Spleen (tissue), 13 donors: ENCODE measurements at places on chromosomes 12 and 14.

- peak; percentile 92 for DNase-seq
These were observed 13.6 kb downstream of the TTC9 start for GRCh38 chr14:70655110-70655826.

GRCh38 chr14:105178069-105178867 lies 2.8 kb downstream of the NUDT14 start:
- no peak for DNase-seq

DNA sequence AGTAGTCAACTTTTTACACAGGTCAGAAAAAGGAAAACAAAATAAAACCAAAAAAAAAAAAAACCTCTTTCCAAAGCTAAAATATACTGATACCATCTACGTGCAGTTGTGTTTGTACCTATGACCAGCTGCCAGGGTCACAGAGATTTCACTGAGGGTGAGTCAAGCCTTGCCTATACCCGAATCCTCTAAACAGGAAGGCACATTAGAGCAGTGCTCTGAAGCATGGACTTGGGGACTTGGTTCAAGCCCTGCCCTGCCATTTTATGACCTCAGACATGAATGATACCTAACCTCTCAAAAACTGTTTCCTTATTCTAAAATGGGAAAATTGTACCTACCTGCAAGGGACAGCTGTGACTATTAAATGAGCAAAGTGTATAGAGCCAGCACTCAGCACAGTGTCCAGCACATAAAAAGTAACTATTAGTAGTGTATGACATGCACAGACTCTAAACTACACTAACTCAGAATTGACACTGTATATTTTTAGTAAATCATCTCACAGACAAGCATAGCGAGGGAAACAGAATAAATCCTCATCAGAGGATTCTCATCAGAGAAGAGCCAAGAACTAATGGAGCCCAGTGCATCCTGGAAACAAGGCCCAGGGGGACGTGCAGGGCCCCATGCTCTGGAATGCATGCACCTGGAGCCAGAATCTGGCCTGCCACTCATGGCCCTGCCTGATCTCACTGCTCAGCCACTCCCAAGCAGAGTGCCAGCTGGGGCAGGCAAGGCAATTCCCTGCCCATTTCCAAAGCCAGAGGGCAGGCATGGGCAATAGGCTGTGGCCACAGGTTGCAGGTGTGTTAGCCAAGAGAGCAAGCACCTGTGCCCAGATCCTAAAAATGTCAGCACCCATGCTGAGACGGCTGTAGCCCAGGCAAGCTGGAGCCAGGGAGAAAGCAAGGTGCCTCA lies 57.0 kb downstream of the NT5DC3 start:
- DNase-seq = no peak

GRCh38 chr12:68591734-68592418 lies 18.8 kb upstream of the RAP1B start:
- no peak for DNase-seq

DNA sequence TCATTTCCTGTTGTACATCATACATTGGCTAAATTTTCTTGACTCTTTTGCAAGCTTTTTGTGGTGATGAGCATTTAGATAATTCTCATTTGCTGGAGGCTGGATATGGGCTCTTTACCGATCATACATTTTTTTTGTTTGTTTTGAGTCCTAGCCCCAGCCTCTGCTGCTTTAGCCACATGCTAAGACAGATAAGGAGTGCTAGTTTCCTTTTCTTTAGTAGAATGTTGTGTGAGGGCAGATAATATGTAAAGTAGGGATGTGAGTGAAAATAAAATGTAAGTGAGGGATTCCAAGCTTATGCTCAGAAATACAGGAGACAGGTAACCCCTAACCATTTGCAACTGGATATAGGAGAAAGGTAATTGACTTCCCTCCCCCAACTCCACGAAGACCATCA lies 405.7 kb downstream of the TRHDE start:
- no peak for DNase-seq

DNA sequence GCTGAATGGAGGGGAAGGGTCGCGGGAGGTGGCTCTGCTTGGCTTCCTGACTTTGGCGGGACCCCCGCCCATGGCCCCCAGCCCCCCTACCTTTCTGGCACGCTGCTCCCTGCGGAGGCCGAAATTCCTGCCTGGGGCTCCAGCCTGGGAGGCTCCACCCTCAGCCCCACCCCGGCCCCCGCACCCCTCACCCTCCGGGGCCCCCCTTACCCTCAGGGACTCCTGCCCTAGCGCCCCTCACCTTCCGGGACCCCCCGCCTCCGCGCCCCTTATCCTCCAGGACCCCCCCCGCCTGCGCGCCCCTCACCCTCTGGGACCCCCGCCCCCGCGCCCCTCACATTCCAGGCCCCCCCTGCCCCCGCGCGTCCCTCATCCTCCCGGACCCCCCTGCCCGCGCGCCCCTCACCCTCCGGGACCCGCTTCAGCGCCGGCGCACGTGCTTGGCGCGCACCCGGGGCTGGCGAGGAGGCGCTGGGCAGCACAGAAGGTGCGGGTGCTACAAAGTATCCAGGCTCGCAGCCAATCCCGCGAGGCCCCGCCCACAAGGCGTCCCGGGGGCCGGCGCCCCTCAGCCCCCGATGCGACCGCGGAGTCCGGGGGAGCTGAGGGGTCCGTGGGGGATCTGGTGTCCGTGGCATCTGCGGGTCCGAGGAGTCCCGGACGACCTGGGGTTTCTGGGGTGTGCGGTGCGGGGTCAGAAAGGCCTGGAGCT lies at the start of gene ANHX:
Gene ANHX (minus strand): TSS at position 477 of the 712 bp plus-strand sequence. CDS start 1,521 bp downstream, outside the sequence.
- DNase-seq = no peak

DNA sequence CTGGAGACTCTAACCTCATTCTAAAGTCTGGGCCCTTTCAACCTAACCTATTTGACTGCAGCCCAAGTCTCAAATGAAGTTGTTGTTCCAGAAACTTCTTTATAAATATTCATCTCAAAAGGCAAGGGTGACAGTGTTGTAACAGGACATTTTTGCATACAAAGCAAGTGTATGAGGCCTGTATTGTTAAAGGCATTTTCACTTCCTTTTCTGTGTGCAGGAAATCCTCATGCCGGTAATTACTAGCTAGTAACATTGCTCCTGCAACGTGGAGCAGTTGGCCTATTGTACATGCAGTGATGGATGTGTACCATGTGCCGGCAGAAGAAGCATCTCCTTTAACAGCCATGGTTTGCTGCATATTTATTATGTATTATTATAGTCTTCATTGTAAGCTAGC lies 156.5 kb upstream of the RMST start:
- DNase-seq = no peak

- DNase-seq = peak; percentile 24
These were observed 49.5 kb downstream of the DCAF4 start for GRCh38 chr14:72975770-72976169.

- DNase-seq = no peak
These were observed 357.9 kb downstream of the BCL11B start for GRCh38 chr14:98913967-98914650.

GRCh38 chr12:49808686-49809380 lies 19.4 kb downstream of the NCKAP5L start:
- DNase-seq = no peak

GRCh38 chr12:11555743-11556625 lies 93.5 kb upstream of the ETV6 start:
- DNase-seq = no peak

DNA sequence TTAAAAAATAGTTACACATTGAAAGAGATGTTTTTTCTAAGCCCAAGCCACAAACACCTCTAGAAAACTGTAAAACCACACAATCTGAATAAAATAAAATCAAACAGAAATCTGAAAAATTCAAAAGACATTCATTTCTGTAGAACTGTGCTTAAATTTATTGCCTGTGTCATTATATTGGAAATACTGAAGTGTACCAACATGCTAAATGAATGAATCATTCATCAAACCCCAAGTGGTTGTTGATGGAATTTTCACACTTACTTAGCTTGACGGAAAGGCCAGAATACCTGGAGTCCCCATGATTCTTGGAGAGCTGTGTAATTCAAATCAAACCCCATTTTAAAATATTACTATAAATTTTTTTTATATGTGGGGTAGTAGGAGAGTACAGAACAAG lies 2.7 kb downstream of the KITLG start:
- no peak for DNase-seq

DNA sequence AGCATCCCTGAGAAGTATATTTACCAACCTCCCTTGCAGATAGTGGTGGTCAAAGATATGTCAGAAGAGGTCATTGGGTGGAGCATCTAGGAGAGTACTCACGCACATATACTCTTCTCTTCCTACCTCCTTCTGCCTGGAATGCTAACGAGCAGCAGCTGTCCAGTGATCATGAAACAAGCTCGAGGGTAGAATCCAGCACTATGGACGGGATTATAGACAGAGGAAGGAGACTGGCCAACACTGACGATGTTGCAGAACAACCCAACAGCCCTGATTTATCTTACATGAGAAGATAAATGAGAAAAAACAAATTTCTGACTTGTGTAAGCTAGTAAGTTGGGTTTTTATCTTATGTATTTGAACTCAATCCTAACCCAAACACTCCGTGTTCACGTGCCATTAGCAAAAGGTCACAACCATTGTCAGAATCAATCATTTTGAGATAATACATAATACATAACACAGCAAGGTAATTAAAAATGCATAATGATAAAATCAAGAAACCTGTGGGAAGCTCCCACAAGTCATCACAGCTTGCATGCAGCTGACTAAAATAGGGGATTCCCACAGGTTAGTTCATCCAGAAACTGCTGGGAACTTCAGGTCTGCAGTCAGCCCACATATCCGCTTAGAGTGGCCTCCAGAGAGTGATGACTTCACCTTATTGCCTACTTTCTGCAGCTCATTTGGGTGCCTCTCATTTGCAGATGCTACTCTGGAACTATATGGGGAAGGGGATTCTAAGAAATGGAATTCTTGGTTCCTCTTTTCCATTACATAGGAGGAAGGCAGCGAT lies 36.3 kb upstream of the STK38L start:
- no peak for DNase-seq

DNA sequence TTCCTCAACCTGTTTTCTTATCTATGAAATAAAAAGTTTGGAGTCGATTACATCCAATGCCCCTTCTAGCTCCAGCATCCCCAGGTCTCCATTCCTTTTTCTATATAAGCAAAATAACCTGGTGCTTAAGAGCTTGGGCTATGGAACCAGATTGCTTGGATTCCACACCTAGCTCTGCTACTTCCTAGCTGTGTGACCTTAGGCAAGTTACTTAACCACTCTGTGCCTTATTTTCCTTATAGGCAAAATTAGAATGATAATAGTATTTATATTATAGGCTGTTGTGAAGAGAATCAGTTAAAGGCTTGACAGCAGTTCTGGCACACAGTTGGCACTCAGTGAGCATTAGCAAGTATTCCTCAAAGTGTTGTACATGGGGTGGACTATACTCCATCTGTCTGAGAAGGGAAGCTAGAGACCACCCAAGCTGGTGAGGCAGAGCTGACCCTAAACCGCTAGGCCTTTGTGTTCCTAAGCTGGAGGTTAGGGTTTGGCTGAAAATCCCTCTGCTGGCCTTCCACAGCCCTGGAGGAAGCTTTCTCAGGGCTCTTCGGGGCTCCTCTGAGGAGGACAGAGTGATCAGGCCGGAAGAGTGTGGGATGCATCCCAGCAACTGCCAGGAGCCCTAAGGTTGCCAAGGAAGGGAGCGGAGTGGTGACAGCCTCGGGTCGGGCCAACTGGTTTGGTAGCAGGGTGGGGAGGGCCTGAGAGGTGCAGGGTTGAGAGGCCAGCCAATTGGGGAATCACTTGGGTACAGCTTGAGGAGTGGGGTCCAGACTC lies 6.0 kb upstream of the KRT4 start:
- DNase-seq = peak; percentile 29

- no peak for DNase-seq
These were observed 456.9 kb downstream of the BCAT1 start for GRCh38 chr12:24491968-24492367.

- no peak for DNase-seq
These were observed 38.5 kb downstream of the CATSPERB start for GRCh38 chr14:91693346-91693745.

DNA sequence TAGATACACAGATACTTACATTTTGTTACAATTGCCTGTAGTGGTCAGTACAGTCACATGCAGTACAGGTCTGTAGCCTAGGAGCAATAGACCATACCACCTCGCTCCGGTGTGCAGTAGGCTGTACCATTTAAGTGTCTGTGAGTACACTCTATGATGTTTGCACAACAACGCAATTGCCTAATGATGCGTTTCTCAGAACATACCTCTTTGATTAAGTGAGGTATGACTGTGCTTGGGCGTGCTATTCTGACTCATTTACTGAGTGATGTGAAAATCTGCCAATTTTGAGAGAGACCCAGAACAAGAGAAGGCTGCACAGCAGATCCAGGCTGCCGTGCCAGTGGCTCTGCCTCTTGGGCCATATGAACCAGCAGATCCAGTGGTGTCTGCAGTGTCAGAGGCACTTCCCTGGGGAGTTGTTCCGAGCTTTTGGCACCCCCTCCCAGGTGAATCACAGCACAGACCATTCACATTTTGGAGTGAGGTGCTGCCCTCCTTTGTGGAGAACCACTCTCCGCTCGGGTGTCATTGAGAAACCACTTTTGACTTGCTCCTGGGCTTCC lies 20.4 kb downstream of the DLK1 start:
- DNase-seq = peak; percentile 47

DNA sequence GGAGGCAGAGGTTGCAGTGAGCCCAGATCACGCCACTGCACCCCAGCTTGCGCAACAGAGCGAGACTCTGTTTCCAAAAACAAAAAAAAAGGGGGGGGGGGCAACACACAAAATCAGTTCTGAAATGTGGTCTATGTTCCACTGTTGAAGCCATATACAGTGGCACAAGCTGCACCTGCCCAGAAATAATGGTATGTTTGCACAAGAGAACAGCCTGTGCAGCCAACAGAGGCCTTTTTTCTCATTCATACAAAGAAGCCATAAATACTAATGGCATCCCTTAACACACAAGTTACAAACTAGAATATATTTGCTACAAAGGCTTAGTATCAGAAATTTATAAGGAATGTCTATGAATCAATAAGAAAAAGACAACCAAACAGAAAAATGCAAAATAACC lies 37.1 kb downstream of the ITPR2 start:
- DNase-seq = no peak

DNA sequence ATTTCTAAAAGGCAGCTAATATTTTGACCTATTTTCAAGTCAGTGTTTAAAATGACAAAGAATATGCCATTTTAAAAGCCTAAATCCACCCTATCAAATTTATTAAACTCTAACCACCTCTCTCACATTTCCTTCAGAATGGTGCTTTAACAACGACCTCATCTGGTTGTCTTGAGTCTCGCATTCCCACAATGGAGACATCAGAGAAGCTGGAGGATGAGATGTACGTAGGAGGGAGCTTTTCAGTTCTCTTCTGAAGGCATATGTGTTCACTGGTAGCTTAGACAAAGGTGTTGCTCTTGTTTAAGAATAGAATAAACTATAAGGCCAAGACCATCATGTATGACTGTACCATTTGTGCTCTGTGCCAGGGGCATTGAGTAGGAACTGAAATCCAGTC lies 82.9 kb downstream of the BCL2L14 start:
- DNase-seq = no peak

- DNase-seq = no peak
These were observed 30.7 kb downstream of the TMEM229B start for GRCh38 chr14:67457782-67458181.

GRCh38 chr14:51616724-51617409 lies 34.8 kb upstream of the FRMD6 start:
- no peak for DNase-seq

GRCh38 chr12:65074932-65075331 lies 46.2 kb downstream of the WIF1 start:
- DNase-seq = no peak
